ENCODE measurements at places on chromosomes 3 and 15.

- no peak for DNase-seq
These were observed 180.5 kb upstream of the VEPH1 start for GRCh38 chr3:157683668-157684067.

DNA sequence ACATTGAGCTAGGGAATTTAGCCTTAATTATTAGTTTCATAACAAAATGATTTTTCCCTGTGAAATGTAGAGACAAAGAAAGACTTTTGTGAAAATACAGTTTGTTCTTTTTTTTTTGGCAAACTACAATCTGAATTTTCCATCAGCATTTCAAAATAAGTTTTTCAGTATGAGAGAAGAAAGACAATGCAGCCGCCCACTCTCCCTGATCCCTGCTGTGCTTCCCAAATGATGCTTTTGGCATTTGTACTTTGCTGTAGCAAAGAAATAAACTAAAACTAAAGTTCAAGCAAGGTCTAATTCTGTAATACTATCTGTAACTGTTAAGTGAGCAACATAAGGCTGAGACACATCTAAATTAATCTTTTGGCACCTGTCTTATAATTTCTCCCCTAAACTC, 782.2 kb downstream of the VGLL3 start:
- no peak for DNase-seq

DNA sequence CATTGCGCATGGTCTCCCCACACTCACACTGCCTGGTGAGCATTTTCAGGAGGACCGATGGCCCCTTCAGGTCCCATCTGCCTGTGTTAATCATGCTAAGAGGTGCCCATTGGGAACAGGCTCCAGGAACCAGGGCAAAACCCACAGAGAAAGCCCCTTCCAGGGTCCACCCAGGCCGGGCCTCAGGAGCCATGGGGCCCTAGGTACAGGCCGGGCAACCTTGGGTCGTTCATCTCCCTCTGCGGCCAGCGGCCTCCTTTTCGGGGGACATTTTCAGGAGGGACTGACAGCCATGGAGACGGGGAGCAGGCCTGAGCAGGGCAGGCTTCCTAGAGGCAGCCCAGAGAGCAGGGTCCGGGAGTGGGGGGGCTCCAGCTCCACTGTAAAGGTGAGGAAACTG, 68.0 kb upstream of the TAMM41 start:
- no peak for DNase-seq

DNA sequence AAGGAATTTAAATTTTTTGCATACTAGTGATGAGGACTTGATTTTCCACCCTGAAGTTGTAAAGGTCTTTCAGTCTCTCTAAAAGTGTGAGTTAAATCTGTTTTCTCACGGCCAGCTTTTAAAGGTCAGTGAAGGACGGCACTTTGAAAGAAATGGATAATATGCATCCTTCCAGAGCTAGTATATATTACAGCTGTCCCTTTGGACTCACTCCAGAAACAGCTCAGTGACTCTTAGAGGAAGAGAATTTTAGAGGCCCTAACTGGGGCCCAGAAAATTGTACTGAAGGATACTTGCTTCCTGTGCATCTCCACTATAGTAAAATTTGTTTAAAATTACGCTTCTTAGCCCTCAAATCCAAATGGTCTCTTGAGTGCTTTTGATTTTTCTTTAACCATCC, 41.6 kb downstream of the PIK3CA start:
- DNase-seq = no peak

- no peak for DNase-seq
These were observed 266.8 kb downstream of the ABHD5 start for GRCh38 chr3:43957553-43957952.

DNA sequence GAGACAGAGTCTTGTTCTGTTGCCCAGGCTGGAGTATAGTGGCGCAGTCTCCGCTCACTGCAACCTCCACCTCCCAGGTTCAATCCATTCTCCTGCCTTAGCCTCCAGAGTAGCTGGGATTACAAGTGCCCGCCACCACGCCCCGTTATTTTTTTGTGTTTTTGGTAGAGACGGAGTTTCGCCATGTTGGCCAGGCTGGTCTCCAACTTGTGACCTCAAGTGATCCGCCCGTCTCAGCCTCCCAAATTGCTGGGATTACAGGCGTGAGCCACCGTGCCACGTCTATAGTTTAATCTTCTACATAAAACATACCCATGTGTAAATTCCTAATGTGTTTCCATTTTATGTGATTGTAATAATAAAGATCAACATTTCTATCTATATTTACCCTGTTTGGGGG, 1.7 kb downstream of the GALK2 start:
- no peak for DNase-seq

DNA sequence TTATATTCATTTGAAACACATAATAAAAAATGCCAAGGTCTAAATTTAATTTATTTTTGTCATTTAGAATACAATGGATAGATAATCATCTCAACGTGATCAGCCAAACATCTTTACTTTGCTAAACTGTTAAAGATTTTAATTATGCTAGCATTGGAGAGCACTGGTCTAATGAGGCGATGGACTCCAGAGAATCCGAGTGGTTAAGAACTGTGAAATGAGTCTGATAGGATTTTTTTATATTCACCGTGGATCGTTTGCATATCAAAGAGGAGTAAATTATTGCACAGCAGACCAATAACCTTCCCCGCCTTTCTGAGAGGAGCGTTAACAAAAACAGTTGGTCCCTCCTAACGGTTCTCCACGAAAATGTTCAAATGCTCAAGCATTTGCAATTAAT, 540.8 kb downstream of the FOXP1 start:
- no peak for DNase-seq

- DNase-seq = no peak
These were observed 18.5 kb downstream of the MINAR1 start for GRCh38 chr15:79450648-79451047.

GRCh38 chr15:67134067-67134838, 68.9 kb downstream of the SMAD3 start:
- DNase-seq = no peak

- DNase-seq = no peak
These were observed 859 bp downstream of the RORA start for GRCh38 chr15:61227950-61228936.

GRCh38 chr15:40493089-40493840, 22.5 kb downstream of the CHST14 start:
- no peak for DNase-seq

GRCh38 chr15:61518191-61518950, 289.3 kb upstream of the RORA start:
- no peak for DNase-seq

DNA sequence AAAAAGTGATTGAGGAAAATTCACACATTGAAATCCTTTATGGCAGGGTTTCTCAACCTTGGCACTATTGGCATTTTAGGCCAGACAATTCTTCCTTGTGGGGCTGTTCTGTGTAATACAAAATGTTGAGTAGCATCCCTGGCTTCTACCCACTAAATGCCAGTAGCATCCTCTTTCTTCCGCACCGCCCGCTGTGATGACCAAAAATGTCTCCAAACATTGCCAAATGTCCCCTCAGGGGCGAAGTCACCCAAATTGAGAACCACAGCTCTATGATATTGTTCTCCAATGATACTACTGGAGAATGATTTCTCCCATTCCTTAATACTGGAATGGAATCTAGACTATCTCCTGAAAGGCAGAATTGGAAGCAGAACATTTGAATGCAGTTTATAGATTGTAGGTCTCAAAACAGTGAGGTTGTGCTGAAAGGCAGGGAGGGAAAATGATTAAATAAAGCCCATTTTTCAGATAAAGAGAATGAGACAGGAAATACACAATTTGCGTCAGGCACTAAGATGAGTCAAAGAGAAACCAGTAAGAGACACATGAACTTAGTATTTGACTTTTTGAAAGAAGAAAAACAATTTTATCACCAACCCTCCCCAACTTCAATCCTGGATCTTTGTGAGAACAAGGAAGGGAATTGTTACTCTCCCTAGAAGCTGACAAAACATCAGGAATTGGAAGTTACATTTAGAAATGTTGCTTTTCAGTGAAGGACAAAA, 101.6 kb upstream of the TNIK start:
- no peak for DNase-seq

GRCh38 chr15:73870700-73871408, 2.5 kb upstream of the TBC1D21 start:
- no peak for DNase-seq

- DNase-seq = no peak
These were observed 8.2 kb downstream of the TXNRD3 start for GRCh38 chr3:126646674-126647073.
